ENCODE measurements at places on chromosomes 6 and 20. TPM values are rescaled to one million over a fixed set of nuclear protein-coding genes. Genes with fewer than 3 reads are reported as not detected.

RBPJL gene
- total RNA-seq, result not detected

PSORS1C2 gene
- total RNA-seq, result not detected

HTR1E gene
- 3.6 TPM for total RNA-seq

DEFB129 gene
- total RNA-seq, result not detected

PDYN gene
- total RNA-seq, result 0.56 TPM

GRIK2 gene
- 1.00 TPM for total RNA-seq

SLC22A2 gene
- 0.64 TPM for total RNA-seq

MAP7 gene
- 52.5 TPM for total RNA-seq

DYNLT2 gene
- total RNA-seq, result 1.7 TPM

CALHM5 gene
- total RNA-seq, result 0.14 TPM
